Mammary epithelial cell (primary cell): ENCODE measurements at places on chromosomes 6 and 20.
A peak's percentile ranks its signal among the peaks of the same experiment; 100 is the strongest.

DNA sequence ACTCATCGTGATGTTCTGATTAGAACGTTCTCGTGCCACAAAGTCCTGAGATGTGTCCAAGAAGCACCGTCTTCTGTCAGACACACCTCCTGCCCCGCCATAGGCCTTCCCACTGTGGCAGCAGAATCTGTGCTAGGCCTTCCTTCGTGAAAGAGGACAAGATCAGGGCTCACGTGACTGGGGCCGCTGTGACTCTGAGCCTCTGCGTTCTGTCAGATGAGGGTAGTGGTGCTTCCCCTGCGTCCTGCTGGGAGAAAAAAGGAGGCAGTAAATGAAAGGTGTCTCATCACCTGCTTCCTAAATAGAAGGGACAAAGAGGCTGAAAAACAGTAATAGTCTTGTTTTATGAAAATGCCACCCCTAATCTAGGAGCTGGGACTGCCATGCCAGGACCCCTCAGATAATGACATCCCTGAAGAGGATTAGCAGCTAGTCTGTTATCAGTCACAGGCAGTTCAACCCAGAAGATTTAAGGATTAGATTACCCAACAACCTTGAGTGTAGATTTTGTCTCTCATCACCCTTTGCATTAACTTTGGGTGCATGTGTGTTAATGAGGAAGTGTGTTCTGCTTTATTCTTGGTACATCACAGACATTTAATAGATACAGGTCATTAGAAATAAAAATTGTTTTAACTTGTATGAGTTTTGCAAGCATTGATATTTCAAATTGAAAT is 4.1 kb downstream of the DNAJC5 start:
- DNase-seq, result no peak

- DNase-seq, result peak; percentile 13
Measured at GRCh38 chr6:137877606-137878005, 10.5 kb downstream of the TNFAIP3 start.

- DNase-seq, result no peak
Measured at GRCh38 chr20:36833275-36834020, 42.5 kb upstream of the TLDC2 start.

GRCh38 chr6:157326979-157327378 is 3.7 kb upstream of the TMEM242 start:
- DNase-seq, result no peak

- DNase-seq, result no peak
Measured at GRCh38 chr6:53476964-53477363, 67.9 kb downstream of the GCLC start.

- DNase-seq, result no peak
Measured at GRCh38 chr20:20224806-20225205, 143.1 kb upstream of the INSM1 start.

- DNase-seq, result no peak
Measured at GRCh38 chr6:148653138-148653776, 93.6 kb upstream of the UST start.

DNA sequence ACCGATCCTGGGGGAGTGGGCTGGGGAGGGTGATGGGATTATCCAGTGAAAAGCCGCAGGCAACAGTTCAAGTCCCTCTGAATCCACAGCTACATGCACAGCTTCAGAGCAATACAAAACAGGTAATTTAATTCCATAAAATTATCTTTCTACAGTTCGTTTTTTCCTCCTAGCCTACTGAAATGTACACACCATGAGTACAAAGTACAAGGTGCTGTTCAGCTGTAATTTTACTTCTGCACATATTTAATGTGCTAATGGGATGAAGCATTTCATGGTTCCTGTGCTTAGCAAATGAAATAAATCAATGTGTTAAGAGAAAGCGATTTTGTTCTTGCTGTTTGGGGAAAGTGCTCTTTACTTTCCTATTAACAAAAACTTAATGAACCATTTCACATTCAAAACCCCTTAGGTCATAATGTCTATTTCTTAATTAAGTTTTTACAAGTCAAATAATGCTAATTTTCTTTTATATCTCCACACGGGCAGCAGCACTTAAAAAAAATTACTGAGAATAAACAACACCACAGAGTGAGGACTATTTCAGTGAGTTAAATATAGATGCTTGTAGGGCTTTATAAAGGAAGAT is 71.8 kb downstream of the INSM1 start:
- DNase-seq, result no peak

DNA sequence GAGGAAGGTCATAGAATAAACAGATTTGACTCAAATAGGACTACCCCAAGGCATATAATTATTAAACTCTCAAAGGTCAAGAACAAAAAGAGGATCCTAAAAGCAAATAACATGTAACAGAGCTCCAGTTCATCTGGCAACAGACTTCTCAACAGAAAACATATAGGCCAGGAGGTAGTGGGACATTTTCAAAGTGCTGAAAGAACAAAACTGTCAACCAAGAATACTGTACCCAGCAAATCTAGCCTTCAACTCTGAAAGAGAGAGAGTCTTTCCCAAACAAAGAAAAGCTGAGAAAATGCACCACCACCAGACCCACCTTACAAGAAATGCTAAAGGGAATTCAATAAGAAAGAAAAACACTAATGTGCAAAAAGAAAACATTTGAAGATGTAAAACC is 11.9 kb downstream of the NQO2 start:
- DNase-seq, result no peak

DNA sequence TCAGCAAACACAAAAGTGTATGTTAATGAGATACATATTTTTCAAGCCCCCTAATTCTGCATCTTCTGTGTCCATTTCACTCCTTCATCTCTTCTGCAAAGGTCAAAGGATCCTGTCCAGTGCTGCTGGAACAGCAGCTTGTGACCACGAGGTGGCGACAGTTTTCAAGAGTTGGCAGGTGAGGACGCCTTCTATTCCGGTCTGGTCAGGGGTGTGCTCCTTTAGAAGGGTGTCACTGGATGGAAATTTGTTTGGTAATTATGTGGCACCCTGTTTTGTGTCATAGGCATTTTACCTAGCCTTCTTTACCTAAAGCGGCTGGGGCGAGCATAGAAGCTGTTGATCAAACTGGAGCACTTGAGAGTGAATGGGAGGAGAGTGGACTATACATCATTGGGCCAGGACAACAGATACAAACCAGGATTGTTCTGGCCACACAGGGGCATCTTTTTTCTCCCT is 32.9 kb upstream of the ERVFRD-1 start:
- DNase-seq, result peak; percentile 70
